Astrocyte of the hippocampus (primary cell): ENCODE measurements at places on chromosomes 7 and 10.

- no peak for DNase-seq
Observed at GRCh38 chr10:98524124-98524523, 77.4 kb upstream of the HPS1 start.

DNA sequence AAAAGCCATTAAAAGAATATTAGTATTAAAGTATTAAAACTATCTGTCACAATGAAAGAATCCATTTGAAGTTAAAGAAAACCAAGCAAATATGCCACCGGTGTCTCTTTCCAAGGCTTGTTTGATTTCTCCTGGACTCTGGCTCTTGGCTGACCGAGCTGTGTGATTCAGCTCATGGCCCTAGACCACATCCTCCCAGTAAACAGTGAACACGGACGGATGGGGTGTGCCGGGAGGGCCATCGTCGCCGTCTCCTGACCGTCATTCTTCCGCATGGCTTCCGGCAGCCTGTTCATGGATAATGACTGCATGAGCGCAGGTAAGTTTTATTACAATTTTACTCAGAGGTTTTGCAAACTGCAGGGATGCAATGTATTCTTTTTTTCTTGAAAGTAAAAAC lies 218.5 kb downstream of the DNAJB6 start:
- peak; percentile 65 for DNase-seq

DNA sequence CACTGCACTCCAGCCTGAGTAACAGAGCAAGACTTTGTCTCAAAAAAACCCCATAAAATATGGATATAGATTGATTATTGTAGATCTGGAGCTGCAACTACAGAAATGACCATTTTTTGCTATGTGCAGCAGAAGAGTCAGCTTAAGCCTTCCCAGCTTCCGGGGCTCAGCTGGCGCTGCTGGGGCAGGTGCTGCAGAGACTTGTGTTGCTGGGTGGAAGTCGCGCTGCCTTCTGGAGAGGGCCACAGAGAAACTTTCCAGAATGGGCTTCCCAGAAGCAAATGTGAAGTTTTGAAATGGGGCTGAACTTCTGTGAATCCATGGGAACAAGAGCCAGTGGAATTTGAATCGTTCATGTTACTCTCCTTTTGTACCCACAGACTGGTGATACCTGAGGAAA lies 37.3 kb upstream of the RSBN1L start:
- DNase-seq = no peak

GRCh38 chr7:130998993-130999602 lies 265.1 kb upstream of the KLF14 start:
- DNase-seq = peak; percentile 62

DNA sequence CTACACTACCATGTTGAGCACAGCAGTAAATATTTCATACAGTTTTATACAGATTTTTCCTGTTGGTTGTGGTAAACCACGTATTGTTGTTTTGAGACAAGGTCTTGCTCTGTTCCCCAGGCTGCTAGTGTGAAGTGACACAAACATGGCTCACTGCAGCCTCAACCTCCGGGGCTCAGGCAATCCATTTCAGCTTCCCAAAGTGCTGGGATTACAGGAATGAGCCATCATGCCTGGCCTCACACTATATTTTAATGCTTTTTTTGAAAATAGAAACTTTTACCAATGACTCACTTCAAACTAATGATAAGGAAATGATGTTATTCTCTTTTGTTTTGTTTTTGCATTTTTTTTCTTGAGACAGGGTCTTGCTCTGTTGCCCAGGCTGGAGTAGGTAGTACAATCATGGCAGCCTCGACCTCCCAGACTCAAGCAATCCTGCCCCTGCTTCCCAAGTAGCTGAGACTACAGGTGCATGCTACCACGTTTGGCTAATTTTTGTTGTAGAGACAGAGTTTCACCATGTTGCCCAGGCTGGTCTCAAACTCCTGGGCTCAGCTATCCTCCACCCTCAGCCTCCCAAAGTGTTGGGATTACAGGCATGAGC lies 210.6 kb downstream of the TPST1 start:
- DNase-seq = no peak

DNA sequence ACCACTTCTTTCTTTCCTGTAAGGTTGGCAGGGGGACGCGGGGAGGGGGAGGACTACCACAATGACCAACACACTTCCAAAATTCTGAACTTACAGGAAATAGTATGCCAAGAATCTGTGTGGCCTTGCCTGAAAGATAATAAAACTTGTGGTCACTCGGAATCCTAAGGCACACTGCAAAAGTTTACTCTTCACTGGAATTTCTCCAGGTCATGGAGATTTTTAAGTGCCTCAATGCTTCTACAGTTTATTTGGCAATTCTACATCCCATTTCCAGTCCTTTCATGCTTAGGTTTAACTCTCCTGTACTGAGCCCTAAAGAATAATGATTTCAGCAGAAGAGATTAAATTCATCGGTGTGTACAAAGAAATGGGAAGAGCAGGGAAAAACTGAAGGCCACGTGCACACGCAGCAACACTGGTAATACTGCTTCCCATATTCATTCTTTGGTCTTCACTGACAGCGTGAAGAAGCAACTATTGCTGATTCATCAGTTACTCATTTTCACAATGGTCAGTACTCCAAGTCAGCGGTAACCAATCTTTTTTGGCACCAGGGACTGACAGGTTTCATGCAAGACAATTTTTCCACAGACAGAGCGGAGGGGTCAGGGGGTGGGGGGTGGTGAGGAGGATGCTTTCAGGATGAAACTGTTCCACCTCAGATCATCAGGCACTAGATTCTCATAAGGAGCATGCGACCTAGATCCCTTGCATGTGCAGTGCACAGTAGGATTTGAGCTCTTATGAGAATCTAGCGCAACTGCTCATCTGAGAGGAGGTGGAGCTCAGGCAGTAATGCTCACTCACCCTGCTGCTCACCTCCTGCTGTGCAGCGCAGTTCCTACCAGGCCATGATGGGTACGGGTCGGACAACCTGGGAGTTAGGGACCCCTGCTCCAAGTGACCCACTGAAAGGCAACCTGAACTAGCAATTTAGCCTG lies 9.8 kb downstream of the LARP4B start:
- peak; percentile 79 for DNase-seq

DNA sequence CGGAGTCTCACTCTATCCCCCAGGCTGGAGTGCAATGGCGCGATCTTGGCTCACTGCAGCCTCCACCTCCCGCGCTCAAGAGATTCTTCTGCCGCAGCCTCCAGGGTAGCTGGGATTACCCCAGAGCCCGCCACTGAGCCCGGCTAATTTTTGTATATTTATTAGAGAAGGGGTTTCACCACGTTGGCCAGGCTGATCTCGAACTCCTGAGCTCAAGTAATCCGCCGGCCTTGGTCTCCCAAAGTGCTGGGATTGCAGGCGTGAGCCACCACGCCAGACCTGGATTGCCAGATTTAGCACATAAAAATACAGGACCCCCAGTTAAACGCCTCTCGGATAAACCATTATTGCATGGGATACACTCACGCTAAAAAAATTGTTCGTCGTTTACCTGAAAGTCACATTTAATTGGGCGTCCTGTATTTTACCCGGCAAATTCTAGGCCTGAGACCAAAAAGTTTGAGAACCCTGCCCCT lies 375 bp upstream of the GATAD1 start:
- DNase-seq = no peak

DNA sequence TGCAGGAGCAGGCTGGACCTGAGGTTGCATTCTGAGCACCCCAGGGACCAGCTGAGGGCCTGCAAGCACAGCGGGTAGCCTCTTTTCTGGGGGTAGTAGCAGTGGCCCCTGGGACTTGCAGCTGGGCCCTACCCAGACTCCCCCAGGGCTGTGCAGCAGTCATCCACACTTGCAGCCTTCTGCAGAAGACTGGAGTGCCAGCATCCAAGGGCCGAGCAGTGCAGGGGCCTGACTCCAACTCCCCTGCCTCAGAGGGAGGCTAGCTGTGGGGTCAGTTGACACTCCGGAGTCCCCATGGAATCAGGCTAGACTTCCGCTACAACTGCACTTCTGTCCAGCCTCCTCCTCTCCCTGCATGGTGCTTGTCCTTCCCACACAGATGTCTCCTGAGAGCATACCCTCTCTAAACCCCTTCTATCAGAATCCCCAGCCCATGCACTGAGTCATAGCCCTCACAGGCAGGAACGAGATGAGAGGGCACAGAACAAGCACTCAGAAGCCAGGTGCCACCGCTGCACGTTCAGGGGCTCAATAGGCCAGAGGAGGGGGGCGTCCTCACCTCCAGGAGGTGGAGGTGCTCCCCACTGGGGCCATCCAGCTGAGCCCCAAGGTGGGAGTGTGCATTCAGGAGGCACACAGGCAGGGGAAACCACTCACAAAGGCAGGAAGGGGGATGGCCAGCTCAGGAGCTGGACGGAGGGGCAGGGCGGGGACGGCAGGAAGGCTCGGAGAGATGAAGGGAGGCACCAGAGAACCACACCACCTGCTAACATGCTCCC lies 7.5 kb downstream of the RASGEF1A start:
- DNase-seq = no peak

- DNase-seq = no peak
Observed at GRCh38 chr10:114245121-114245791, 6.2 kb downstream of the VWA2 start.

GRCh38 chr7:26153241-26153822 lies 1.3 kb downstream of the NFE2L3 start:
- peak; percentile 38 for DNase-seq

DNA sequence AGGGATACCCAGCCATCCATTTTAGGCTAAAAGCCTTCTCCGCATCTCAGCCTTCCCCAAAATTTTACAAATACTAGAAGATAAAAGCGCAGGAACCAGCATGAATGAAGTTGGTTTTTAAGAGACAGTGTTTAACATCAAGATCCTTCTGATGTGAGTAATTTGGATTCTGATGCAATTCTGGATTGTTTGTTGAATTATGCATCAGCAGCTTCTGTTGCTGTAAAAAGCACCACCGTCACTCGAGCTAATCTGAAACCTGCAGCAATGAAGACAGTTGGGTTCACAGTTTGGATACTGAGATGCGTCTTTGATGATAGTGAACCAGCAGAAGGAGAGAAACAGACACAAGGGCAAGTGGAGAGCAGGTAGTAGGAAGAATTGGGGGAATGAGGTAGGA lies 179.2 kb downstream of the PLXNA4 start:
- DNase-seq = no peak

- peak; percentile 94 for DNase-seq
Observed at GRCh38 chr7:26667514-26668133, 196.8 kb downstream of the SKAP2 start.

- DNase-seq = no peak
Observed at GRCh38 chr7:51013218-51013786, 230.6 kb upstream of the GRB10 start.

DNA sequence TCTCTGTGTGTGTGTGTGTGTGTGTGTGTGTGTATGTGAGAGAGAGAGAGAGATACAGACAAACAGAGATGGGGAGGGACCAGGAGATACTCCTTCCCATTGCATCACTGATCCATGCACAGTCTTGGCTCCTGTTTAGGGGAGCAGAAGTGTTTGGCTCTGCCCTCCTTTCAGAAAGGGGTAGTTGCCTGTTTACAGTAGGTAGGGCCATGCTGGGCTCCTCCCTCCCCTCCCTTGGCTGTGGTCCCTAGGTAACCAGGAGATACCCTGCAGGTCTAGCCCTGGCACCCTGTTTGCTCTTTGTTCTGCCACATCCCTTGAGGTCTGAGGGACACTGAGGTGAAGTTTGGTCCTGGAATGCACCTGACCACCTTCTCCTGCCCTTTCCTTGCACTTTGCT lies 95.3 kb downstream of the RAMP3 start:
- DNase-seq = no peak

GRCh38 chr7:1717095-1717483 lies 47.0 kb downstream of the ELFN1 start:
- DNase-seq = no peak

- DNase-seq = peak; percentile 61
Observed at GRCh38 chr10:59283456-59284091, 78.8 kb downstream of the FAM13C start.

DNA sequence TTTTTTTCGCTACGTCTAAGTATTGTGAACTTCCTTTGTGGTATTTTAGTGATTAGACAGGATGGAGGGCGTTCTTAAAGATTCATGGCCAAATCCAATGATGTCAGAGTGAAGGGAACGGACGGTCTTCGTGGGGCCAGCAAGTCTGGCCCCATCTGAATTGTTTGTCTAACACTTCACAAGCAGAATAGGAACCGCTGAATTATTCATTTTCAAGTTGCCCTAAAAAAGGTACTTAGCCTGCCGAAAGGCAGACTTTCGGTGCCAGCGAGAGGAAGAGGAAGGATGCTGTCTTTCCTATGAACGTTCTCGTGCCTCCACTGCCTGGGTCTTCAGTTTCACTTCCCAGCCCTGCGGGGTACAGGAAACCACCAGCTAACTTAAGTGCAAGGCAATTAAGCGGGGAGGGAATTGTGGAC lies 145.7 kb upstream of the SH2B2 start:
- DNase-seq = no peak

DNA sequence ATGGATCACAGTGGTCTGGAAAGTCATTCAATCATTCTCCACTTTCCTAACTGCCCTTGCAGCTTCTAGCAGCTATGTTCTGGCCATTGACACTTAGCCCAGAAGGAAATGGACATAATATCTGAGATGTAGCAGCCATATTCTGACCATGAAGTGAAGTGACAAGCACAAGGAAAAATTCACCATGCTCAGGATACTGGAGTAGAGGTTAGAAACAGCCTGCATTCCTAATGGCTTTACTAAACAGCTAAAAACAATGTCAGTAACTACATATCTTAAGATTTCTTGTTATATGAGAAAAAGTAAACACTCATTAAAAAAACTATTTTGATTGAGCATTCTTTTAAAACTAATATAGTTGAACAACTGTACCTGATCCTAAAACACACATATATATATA lies 443.8 kb downstream of the MAGI2 start:
- no peak for DNase-seq

GRCh38 chr10:132786476-132786883 lies 533 bp upstream of the NKX6-2 start:
- no peak for DNase-seq

- DNase-seq = no peak
Observed at GRCh38 chr7:13105209-13105608, 417.8 kb downstream of the ARL4A start.

DNA sequence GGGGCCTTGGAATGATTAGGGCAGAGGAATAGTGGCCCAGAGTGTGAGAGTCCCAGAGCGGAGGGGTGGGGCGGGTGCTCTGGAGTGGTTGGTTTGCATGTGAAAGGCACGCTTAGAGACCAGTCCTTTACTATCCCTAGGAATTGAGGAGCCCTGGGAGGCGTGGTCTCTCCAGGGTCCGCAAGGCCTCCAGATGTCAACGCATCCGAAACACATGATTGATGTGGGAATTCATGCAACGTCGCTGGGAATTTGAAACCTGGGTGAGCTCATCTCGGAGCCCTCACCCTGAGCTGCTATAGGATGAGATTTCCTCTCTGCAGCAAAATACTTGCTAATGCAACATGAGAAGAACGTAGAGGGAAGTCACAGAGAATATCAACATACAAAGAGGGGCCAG lies 51.2 kb downstream of the NPTX2 start:
- DNase-seq = no peak

- no peak for DNase-seq
Observed at GRCh38 chr7:74294191-74294998, 5.2 kb downstream of the CLIP2 start.

- no peak for DNase-seq
Observed at GRCh38 chr7:37216923-37217322, 231.7 kb downstream of the ELMO1 start.

- no peak for DNase-seq
Observed at GRCh38 chr10:63651864-63652263, 130.7 kb downstream of the REEP3 start.
